ENCODE measurements at places on chromosomes 3 and 15. TPM values are rescaled to one million over a fixed set of nuclear protein-coding genes. Genes with fewer than 3 reads are reported as not detected.

- DNase-seq = peak; percentile 89
Observed at GRCh38 chr3:141336672-141337522, 31.4 kb upstream of the ZBTB38 start.

DNA sequence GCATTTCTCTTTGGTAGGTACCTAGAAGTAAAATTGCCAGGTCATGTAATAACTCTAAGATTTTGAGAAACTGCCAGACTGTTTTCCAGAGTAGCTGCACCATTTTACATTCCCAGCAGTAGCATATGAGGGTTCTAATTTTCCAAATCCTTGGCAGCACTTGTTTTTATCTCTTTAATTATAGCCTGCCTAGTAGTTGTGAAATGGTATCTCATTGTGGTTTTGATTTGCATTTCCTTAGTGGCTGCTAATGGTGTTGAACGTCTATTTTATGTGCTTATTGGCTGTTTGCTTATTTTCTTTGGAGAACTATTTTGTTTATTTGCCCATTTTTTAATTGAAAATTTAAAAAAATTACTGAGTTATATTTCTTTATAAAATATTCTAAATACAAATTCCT, 117.9 kb downstream of the TCF12 start:
- no peak for DNase-seq

GRCh38 chr15:27869697-27870281, 229.3 kb downstream of the OCA2 start:
- DNase-seq = no peak

DNA sequence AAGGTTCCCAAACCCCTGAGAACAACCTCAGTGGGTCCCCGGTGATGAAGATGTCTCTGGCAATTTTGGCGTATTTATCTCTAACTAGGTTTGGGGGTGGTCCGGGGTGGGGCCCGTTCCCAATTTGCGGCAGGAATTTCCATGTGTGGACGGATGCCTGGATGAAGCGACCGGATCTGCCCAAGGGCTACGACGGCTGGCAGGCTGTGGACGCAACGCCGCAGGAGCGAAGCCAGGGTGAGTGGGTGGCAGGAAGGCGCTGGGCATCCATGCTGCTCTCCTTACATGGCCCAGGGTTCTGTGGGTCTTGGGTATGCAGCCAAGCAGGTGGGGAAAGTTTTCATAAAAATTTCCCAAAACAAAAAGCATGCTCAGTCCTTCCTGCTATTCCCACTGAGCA, 29.3 kb downstream of the TGM4 start:
- no peak for DNase-seq

GRCh38 chr3:126924458-126924857, 58.5 kb upstream of the PLXNA1 start:
- DNase-seq = no peak

GRCh38 chr3:69324362-69325025, 61.4 kb downstream of the FRMD4B start:
- DNase-seq = no peak

- DNase-seq = no peak
Observed at GRCh38 chr3:105865867-105866350, 2.9 kb downstream of the CBLB start.

DNA sequence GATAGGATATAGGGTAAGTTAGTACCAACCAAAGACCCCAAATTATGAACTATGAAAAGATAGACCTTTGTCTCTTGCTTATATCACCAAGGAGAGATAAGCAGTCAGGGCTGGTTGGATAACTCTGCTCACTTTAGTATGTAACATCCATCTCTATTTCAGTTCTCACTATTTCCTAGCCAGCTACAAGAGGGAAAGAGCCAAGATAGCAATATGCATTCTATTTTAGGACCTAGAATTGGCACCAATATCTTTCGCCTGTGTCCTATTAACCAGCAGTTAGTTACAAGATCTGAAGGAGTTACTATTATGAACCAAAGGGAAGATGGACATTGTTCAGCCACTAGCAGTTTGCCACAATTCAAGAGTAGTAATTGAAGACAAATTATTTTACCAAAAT, 457.5 kb downstream of the NSUN3 start:
- DNase-seq = no peak

DNA sequence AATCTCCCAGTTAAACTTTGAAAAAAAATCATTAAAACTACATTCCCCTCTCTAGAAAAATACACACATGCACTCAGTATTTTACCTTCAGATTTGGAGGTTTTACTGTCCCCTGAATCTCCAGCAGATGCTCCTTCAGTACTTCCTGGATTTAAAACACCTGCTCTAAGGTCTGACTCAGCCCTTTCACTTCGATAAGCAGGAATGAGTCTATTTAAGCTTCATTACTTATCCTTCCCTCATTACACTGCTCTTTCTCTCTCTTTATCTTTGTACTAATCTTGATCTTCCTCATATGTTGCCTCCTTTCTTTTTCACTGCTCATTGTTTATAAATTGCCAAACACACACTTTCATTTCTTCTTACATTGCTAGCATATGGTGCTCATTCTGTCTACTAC, 443.9 kb downstream of the DIPK2A start:
- no peak for DNase-seq

DNA sequence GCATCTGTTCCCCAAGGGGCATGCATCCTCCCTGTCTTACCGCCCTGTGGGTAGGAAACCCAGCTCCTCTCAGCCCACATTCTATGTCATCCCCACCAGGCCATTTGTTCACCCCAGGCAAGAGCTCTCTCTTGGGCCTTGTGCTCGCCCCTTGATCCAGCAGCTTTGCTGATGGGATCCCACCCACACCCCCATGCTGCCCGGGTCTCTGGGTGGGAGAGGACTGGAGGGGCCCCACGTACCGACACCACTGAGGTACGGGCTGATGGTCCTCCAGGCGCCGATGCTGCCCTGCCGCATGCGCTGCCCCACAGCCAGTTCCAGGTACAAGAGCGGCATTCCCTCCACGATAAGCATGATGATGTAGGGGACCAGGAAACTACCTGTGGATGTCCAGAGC, 14.5 kb downstream of the SLC6A20 start:
- no peak for DNase-seq

GRCh38 chr3:6568999-6569493, 291.9 kb upstream of the GRM7 start:
- DNase-seq = no peak

- DNase-seq = no peak
Observed at GRCh38 chr15:76951220-76951619, 19.7 kb downstream of the RCN2 start.

DNA sequence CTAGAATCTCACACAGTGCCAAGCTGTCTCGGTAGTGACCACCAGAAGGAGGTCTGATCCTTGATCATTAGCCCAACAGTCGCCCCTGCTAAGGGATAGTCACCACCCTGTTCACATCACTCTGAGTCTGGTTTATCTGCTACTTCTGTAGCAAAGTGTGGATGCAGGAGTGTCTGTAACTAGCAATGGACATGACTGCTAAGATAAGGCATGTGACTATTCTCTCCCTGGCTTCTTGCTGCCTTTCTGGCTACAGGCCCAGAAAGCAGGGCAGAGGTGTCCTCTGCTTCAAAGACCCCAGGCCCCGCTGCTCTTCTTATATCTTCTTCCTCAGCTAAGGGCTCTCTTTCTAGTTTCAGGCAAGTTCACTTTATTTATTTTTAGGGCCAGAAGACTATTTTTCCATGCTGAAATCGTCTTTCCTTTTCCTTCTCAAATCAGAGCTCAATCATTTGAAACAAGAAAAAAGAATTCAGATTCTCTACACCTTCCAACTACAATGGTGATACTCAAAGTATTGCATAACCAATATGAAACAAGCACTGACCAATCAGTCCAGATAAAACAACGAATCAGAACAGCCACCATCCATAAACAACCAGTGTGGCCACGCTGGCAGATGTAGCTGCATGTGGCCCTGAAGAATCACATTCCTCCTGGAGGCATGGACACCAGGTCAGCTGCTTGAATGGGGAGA, 8.0 kb upstream of the KNG1 start:
- DNase-seq = no peak

GRCh38 chr3:36514171-36514570, 133.9 kb downstream of the STAC start:
- peak; percentile 63 for DNase-seq

HYKK gene
- total RNA-seq = 1.3 TPM

ZNF621 gene
- 26.6 TPM for total RNA-seq

EFHB gene
- 0.94 TPM for total RNA-seq

ZNF639 gene
- total RNA-seq = 36.1 TPM

SLC30A4 gene
- total RNA-seq = 6.8 TPM

NME9 gene
- 0.62 TPM for total RNA-seq

KPNA4 gene
- total RNA-seq = 80.8 TPM

SLCO2A1 gene
- total RNA-seq = 2.2 TPM

PCLAF gene
- 2.5 TPM for total RNA-seq

All from astrocyte (in vitro differentiated cells and primary cell).